AG10803 (cell line): ENCODE measurements at places on chromosomes 16 and 17.

- peak; percentile 46 for DNase-seq
Observed at GRCh38 chr17:1710807-1711553, 803 bp upstream of the TLCD2 start.

DNA sequence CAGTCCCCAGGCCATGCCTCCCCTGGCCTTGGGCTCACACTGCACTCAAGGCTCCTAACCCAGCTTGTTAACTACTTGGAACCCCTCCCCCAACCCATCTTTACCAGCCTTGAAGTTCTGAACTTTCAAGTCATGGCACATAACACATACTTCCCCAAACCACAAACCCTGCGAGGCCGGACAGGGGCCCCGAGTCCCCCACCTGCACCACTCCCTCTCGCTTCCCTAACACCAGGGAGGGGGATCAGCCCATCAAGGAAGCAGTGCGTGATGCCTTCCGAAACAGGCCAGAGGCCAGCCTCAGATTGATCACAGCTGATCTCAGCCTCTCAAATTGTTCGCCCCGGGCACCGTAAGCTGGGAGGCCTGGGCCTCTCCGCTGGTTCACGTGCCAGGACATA is 3.0 kb upstream of the NLRC3 start:
- DNase-seq: peak; percentile 12

DNA sequence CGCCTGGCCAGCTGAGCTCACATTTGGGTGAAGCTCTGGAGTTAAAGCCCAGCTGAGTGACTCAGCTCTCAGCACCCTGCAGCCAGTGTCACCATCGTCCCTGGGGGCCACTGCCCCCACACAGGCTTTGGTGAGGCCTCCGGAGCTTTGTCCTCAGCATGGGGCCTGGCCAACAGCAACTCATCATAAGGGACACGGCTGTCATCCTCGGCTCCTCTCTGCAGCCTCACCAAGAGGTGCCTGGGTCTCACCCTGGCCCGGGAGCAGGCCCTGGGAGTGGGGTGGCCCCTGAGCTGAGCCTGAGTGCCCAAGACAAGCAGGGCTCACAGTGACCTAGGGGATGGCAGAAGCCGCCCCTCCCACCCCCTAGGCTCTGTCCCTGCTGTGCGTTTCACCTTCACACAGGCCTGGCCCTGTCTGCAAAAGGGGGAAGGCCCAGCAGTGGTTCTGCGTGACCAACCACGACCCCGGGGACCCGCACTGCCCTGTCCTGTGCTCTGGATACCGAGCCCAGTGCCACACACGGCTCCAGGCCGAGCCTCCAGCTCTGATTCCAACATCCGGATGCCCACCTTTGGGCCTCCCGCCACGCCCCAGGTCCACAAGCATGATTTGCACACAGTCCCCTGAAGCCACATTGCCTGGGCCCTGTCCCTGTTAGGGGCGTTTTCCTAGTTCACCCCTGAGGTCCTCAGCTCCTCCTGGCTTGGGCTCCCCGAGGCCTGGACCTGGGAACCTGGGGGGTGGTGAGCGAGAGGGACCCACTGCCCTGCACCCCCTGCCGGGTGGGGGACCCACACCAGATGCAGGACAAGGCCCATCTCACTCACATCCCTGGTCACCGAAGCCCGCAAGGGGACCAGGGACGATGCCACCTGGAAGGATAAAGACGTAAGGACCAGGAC is 21.8 kb upstream of the AATK start:
- no peak for DNase-seq

- DNase-seq: no peak
Observed at GRCh38 chr17:80612997-80613731, 68.5 kb downstream of the RPTOR start.
